ENCODE measurements at places on chromosomes 4 and X.

DNA sequence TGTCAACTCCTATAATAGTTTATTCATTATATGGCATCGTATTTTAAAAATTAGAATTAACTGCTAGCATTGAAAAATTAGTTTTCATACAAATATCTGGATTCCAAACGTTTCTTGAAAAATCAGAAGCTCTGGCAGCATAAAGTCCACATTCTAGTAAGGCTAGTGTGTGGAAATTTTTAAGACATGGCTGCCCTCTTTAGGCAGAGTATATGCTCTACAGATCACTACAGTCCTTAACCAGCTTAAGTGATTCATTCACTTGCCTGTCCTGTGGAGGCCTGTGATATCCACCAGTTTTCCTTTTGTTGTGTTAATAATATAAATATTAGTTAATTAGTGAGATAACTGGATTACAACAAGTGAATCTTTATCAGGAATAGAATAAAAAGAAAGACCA lies 287.2 kb downstream of the OPHN1 start:
- peak; percentile 28 for DNase-seq

DNA sequence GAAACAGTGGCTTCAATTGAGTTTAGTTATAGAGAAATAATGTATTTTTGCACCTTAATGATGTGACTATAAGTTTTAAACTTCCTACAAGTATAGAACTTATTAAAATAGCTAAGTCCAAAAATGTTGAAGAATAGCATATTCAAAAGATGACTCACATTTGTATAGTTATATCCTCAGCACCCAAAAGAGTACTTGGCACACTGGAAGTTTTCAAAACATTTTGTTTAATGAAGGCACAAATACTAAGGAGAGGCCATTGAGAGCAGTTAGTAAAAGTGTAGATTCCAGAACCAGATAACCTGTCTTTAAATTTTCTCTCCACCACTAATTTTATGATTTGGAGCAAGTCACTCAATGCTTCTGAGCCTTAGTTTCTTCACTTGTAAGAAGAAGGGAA lies 226.9 kb upstream of the MID1 start:
- DNase-seq, result no peak

GRCh38 chr4:78645853-78646757 lies 94.5 kb downstream of the ANXA3 start:
- DNase-seq, result peak; percentile 16

DNA sequence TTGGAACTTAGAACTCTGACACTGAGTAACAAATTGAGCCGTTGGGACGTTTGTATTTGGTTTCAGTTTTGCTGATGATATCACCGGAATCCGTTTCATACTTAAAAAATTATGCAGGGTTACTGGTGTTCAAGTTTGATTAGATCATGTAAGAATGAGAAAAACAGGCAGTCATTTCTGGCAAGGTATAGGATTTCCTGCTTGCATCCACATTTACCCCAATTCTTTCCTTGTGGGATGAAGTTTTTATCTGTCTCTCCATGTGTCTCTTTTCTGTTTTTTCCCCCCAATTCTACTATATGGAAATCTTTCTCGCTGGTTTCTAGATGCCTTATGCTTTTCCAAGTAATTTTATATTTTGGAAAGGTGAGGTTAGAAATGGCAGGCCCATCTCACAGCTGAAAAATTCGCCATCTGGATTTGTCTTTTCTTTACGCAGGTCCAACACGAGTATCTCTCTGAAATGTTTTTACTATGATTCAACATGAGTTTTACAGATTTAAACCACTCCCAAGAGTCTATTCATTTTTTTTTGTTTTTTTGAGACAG lies 197.9 kb downstream of the SHOX start:
- no peak for DNase-seq

- DNase-seq, result peak; percentile 29
These were observed 41.0 kb upstream of the SH3RF1 start for GRCh38 chr4:169311643-169312365.
